ENCODE measurements at places on chromosomes 1 and 21.

DNA sequence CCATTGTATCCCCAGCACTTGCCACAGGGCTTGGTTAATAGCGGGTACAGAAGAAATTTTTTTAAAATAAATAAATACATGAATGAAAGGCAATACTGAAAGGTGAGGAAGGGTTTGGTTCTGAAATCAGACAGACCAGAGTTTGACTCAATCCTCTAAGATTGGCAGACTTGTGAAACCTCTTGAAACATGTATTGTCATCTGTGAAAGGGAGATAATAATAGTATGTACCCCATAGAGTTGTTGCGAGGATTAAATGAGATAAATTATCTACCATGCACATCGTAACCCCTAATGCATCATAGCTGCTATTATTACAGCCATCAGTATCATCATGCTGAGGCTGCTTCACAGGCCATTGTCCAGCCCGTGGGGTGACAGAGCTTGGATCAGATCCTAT is 41.4 kb downstream of the S1PR1 start:
- DNase-seq = no peak

- DNase-seq = no peak
Measured at GRCh38 chr1:60589916-60590315, 492.4 kb upstream of the NFIA start.

- DNase-seq = no peak
Measured at GRCh38 chr1:43129426-43129825, 42.7 kb downstream of the EBNA1BP2 start.

DNA sequence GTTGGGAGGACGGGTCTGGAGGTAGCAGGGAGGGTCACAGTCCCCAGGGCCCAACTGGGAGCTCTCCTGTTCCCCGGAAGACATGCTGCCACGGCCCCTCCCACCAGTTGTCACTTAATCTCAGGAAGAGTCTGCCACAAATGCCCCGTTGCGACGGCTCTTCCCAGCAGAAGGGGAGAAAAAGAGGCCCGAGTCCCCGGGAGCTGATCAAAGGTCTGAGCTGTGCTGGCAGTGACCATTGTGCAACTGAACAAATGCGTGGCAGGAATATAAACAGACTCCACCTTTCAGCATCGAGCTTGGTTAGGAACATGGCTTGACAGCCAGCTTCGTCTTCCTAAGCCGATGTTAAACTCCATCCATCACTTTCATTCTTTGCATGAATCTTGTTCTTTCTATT is 27.8 kb upstream of the ZBTB21 start:
- no peak for DNase-seq

GRCh38 chr1:26890467-26890796 is 349 bp upstream of the GPN2 start:
- DNase-seq = no peak
